Osteoblast (primary cell): ENCODE measurements at places on chromosomes 5 and 9. TPM values are rescaled to one million over a fixed set of nuclear protein-coding genes. Genes with fewer than 3 reads are reported as not detected.

- H3K4me3 ChIP-seq, result no peak overlapping the region
- H3K4me1 ChIP-seq, result peaks cover 13% of the 10 kb centered on the region
- no peaks in the 10 kb centered on the region for H3K27me3 ChIP-seq
- no peak for DNase-seq
- no peaks in the 10 kb centered on the region for H3K36me3 ChIP-seq
Measured at GRCh38 chr9:27540502-27540901, 10.9 kb upstream of the MOB3B start.

GRCh38 chr5:141753971-141754713, 72.1 kb upstream of the ARAP3 start:
- H3K4me1 ChIP-seq, result no peaks in the 10 kb centered on the region
- no peak overlapping the region for H3K4me3 ChIP-seq
- peak; percentile 76 for DNase-seq
- no peak overlapping the region for H3K27ac ChIP-seq
- peaks cover 54% of the 10 kb centered on the region for H3K27me3 ChIP-seq
- H3K36me3 ChIP-seq, result no peaks in the 10 kb centered on the region

BRINP1 gene
- 17.0 and 23.3 TPM in 2 replicates for total RNA-seq

LPAR1 gene
- 119 and 151 TPM in 2 replicates for total RNA-seq

SLC27A6 gene
- total RNA-seq, result not detected in 2 replicates
